ENCODE measurements at places on chromosomes 3 and 15.

DNA sequence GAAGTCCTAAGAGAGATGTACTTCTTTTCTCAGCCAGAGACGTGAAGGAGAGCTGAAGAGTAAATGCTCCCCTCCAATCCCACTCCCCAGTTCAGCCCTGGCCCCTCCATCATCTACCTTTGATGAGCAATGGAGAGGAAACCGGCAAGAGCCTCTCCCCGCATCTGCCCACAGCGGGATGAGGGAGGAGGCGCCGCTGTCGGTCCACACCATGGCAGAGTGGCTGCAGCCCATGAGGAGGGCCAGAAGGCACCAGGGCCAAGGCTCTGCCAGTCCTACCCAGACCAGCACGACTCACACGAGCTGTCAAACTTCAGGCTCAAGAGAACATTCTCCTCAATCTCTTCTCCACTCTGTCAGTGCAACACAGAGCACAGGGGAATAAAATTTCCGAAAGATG lies 129.8 kb downstream of the OSBPL10 start:
- DNase-seq: no peak

- DNase-seq: no peak
Measured at GRCh38 chr3:116947148-116947547, 237.6 kb downstream of the TUSC7 start.

DNA sequence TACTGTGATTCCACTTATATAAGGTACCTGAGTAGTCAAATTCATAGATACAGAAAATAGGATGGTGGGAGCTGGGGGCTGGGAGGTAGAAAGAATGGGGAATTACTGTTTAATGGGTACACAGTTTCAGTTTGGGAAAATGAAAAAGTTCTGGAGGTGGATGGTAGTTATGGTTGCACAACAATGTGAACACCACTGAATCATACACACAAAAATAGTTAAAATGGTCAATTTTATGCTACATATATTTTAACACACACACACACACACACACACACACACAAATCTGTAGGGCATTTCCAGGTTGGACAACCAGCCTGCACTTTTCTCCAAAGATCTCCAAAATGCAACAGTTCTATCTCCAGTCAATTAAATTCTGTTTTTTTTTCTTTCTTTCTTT lies 1.4 kb downstream of the CCDC32 start:
- DNase-seq: no peak

- DNase-seq: no peak
Measured at GRCh38 chr15:39269821-39270220, 311.1 kb upstream of the THBS1 start.

- no peak for DNase-seq
Measured at GRCh38 chr3:197953325-197953724, 3.3 kb downstream of the RPL35A start.

- DNase-seq: peak; percentile 45
Measured at GRCh38 chr3:179526989-179527391, 35.7 kb upstream of the ACTL6A start.

- DNase-seq: no peak
Measured at GRCh38 chr15:82829234-82829633, 19.8 kb downstream of the WHAMM start.

DNA sequence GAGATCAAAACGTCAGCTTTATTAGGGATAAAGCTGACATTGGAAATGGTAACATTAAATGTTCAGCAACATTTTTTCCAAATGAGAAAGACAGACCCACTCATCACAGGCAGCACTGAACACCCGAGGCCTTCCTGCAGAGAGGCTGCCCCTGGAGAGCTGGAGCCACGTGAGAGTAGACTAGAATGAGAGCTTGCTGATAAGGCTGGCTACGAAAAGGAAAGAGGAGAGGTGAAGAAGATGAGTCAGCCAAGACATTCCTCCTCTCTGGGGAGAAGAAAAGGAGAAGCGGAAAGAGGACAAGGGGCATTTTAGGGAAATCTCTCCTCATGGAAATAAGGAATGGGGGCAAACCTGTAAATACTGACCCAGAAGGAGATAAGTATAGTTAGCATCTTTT lies 7.3 kb downstream of the CYP19A1 start:
- no peak for DNase-seq

- no peak for DNase-seq
Measured at GRCh38 chr3:69720824-69721223, 18.4 kb upstream of the MITF start.

GRCh38 chr3:192957441-192958021 lies 39.9 kb upstream of the MB21D2 start:
- DNase-seq: no peak

DNA sequence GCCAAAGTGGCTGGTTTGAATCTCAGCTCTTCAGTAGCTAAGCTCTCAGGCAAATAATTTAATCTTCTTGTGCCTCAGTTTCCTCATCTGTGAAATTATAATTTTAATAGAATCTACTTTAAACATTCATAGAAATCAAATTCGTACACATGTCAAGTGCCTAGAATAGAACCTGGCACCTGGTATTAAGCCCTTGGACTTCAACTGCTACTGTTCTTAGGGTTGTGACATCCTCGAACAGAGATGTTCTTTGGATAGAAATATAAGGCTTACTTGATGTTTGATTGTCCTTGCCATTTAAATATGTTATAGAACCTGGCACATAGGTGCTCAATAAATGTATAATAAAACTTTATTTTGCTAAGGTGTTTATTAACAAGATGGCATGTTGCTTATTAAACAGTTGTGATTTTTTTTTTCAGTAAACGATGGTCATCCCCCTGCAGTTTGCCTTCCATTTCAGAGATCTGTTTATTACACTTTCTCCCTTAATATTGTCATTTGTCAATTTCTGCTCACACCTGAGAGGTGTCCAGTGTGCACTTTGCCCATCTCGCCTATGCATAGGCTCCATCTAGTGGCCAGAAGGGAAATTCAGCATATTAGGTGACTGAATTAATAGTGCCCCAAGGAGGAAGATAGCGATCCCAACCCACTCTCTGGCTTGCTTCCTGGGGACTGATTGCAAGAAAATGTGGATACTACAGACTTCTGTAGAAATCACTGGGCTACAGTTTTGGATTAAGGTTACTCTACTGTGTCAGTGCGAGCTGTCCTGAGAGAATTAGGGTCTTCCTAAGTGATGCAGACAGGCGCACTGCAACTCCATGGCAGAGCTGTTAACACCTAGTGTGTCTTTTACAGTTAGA lies 10.7 kb downstream of the IGF1R start:
- peak; percentile 70 for DNase-seq

DNA sequence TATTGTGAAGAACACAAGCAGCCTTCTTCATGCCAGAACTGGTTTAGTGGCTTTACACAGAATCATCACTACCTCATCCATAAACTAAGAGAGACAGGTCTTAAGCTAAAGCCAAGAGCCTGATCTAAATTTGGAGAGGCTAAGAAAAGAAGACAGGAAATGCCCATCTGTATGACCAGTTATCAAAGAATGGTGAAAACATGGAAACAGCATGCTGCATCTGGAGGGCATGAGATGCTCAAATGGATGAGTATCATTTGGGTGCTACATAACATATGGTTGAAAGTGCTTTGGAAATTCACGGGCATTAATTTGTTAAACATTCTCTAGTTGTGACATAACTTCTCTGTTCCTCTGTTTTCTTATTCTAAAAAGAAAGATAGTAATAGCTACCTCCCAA lies 112.5 kb downstream of the CPNE4 start:
- no peak for DNase-seq

GRCh38 chr15:89912145-89912673 lies 543 bp downstream of the ARPIN start:
- DNase-seq: peak; percentile 61

DNA sequence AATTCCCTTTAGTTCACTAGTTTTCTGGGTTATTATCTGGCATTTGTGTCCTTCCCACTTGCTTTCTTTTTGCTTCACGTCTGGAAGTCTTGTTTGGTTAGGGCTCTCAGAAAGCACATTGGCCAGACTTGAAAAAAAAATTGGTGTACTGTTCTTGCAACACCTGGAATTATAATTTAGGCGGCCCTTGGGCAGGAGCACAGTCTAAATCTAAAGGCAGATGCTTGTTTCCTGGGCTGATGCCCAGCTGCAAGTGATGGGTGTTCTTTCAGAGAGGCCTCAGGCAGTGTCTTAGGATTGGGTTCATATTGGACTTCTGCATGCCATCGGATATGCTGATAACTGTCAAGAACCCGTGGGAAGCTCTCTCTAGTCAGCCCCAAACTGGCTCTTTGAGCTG lies 521.5 kb downstream of the PDCD6IP start:
- no peak for DNase-seq

GRCh38 chr15:66014635-66015182 lies 145.4 kb downstream of the RAB11A start:
- DNase-seq: no peak

- DNase-seq: no peak
Measured at GRCh38 chr3:184241447-184242296, 7.1 kb downstream of the ALG3 start.

Data from HEK293T (cell line).